ENCODE measurements at places on chromosomes 6 and 20.

GRCh38 chr6:156009656-156010055 lies 554.0 kb upstream of the NOX3 start:
- no peak for DNase-seq

- DNase-seq, result no peak
These were observed 37.4 kb downstream of the FYN start for GRCh38 chr6:111835807-111836206.

GRCh38 chr6:163974322-163974721 lies 559.8 kb downstream of the QKI start:
- no peak for DNase-seq

DNA sequence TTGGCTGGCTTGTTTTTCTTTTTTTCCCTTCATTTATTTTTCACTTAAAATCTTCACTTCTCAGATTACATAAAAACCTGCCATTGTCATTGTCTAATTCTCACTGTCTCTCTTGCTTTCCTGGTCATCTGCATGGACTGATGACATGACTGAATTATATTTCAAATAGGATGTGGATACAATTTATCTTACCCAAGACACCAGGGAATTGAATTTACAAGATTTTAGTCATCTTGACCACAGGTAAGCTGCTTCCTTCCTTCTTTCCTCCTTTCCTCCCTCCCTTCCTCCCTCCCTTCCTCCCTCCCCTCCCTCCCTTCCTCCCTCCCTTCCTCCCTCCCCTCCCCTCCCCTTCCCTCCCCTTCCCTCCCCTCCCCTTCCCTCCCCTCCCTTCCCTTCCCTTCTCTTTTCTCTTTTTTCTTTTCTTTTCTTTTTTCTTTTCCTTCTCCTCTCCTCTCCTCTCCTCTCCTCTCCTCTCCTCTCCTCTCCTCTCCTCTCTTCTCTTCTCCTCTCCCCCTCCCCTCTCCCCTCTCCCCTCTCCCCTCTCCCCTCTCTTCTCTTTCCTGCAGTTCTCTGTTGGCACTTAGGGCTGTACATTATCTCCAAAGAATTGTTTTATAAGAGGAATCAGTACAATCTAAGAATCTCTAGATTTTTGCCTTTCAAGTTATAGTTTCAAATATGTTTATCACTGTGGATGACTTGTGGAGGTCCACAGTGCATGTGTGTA lies 171.5 kb downstream of the CARMIL1 start:
- no peak for DNase-seq

DNA sequence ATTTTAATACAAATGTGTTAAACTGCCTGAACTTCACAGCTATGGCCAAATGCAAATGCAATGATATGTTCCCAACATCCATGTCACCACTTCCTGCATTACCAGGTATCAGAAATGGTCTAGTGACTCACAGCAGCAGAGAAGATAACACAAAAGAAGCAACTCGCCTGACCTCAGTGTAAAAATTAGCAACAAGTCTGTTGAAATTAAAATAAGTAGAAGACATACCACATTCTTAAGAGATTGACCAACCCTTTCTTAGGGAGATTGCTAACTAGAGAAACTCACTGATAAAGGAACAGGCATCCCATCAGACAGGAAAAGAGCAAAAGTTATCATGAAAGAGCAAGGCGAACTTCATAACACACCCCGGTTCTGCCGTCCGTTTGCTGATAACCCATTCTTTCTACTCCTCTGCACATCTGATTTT lies 45.1 kb downstream of the RNASET2 start:
- no peak for DNase-seq

- no peak for DNase-seq
These were observed 43.6 kb downstream of the MDGA1 start for GRCh38 chr6:37653933-37654565.

- no peak for DNase-seq
These were observed 384.1 kb downstream of the LAMA2 start for GRCh38 chr6:129267028-129267427.

DNA sequence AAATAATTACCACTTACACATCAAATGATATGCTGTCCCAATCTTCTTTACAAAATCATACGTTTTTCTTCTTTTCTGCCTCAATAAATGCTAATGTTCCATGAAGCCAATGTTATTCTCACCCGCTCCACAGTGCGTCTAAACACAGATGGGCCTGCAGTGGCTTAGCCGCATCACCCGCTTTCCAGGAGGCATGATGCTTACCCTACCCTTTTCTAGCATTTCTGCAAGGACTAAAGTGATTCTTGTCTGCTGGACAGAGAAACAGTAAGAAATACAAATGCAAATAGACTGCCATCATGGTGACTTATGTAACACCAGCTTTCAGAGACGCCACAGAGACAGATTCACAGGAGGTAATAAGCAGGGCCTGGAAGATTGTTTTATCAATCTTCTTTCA lies 104.4 kb downstream of the RNASET2 start:
- no peak for DNase-seq

All from progenitor cell of endocrine pancreas (in vitro differentiated cells).